ENCODE measurements at places on chromosomes 11 and 22.

DNA sequence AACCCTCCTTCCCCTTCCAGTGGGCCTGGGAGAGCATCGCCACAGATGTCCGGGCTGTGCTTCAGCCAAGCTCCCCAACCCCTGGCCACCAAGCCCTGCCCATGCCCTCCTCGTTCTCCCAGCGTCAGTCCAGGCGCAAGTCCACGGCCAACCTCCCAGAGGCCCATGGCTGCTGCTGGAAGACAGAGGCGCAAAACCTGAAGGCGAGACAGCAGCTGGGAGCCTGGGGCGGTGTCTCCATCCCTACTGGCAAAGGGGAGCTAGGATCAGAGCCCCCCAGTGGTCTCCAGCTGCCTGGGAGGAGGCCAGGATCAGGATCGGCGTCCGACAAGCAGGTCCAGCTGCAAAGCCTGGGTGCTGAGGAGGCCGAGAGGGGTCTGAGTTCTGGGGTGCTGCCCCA, 1.9 kb downstream of the TSGA10IP start:
- no peak for DNase-seq

GRCh38 chr11:23278121-23278520, 417.8 kb upstream of the CCDC179 start:
- no peak for DNase-seq

GRCh38 chr22:25137577-25138525, 61.8 kb upstream of the CRYBB3 start:
- no peak for DNase-seq

DNA sequence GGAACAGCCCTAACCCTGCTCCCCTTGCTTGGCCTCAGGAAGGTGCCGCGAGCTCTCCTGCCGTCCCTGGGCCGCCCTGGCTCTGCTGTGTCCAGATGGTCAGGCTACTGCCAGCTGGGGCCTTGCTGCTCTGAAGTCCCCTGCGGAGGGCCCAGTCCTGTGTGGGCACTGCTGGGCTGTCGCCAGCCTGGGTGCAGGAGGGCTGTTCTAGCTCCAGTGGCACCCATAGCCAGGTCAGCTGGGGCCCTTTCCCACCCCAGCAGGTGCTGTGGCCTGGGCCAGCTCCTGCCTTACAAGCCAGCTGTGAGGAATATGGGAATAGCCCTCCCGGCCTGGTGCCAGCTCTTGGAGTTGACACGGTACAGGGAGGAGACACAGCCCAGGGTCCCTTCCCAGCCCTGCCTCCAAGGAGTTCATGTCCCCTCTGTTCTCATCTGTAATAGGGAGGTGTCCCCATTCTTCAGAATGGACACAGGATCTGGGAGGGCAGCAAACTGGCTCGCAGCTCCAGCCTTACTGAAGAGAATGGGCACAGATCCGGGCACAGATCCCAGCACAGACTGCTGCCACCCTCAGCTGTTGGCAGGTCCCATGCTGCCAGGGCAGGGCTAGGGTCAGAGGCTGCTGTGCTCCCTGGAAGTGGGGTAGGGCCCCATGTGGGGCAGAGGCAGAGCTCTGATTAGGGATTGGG, 3.9 kb downstream of the DERL3 start:
- no peak for DNase-seq

DNA sequence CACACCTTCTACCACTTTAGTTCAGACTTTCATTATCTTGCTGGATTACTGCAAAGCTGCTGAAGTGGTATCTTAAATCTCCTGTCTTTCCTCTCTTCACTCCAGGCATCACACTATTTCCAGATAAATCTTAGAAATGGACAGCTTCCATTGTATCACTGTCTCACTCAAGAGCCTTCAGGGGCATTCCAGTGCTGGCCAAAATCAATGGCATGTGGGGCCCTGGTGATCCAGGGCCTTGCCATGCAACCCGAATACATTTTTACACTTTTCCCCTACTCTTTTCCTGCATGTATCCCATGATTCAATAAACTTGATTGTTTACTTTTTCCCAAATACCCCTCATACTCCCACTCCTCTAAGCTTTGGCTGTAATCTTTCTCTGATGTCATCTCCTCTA, 39.4 kb upstream of the DEUP1 start:
- DNase-seq: no peak

GRCh38 chr11:134485316-134485715, 73.3 kb upstream of the B3GAT1 start:
- no peak for DNase-seq

- no peak for DNase-seq
Observed at GRCh38 chr22:26837784-26838470, 180.5 kb downstream of the MIAT start.

- no peak for DNase-seq
Observed at GRCh38 chr11:44977493-44977984, 26.9 kb upstream of the TP53I11 start.

GRCh38 chr22:33209930-33210784, 152.0 kb upstream of the SYN3 start:
- DNase-seq: peak; percentile 23

DNA sequence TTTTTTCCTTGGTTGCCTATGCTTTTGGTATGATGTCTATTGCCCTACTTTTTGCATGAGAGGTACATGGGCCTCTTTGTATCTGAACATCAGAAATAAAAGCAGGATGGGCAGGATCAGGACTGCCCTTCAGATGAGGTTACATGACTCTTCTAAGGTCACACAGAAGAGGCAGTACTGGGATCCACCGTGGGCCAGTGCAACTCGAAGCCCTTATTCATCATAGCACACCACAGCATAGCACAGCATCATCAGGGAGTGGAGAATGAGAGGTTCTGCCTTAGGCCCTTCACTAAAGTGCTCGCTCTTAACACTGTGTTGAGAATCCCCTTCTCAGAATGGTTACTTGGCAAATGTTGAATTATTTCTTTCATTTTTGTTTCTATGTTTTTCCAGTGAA, 88.3 kb downstream of the C22orf31 start:
- no peak for DNase-seq

- no peak for DNase-seq
Observed at GRCh38 chr22:39962071-39962470, 1.9 kb downstream of the TMA7B start.

GRCh38 chr22:47486569-47487312, 724.3 kb downstream of the TBC1D22A start:
- no peak for DNase-seq
